ENCODE measurements at places on chromosomes 1 and 21. TPM values are rescaled to one million over a fixed set of nuclear protein-coding genes. Genes with fewer than 3 reads are reported as not detected.

Gene CEP104
- 32.4 TPM for total RNA-seq

Gene MFAP2
- total RNA-seq, result 118 TPM

Gene SYTL1
- total RNA-seq, result 0.34 TPM

Gene TMEM125
- not detected for total RNA-seq

Gene MROH9
- not detected for total RNA-seq

Gene RNASEL
- 9.4 TPM for total RNA-seq

Gene UBE2U
- total RNA-seq, result not detected

Gene GREM2
- total RNA-seq, result 0.43 TPM

Gene CD101
- total RNA-seq, result 0.09 TPM

Gene RXRG
- total RNA-seq, result not detected

Gene NAV1
- 56.9 TPM for total RNA-seq

Gene GDAP2
- total RNA-seq, result 10.6 TPM

Gene MCOLN2
- 0.94 TPM for total RNA-seq

Gene FNBP1L
- 11.8 TPM for total RNA-seq

Gene FYB2
- total RNA-seq, result not detected

Gene RGS13
- total RNA-seq, result not detected

Gene CLCA4
- total RNA-seq, result not detected

Gene CHAF1B
- 1.5 TPM for total RNA-seq

Gene PPIAL4G
- total RNA-seq, result not detected

Gene ETV3L
- total RNA-seq, result not detected

Gene KRTAP12-3
- total RNA-seq, result not detected
